ENCODE measurements at places on chromosomes 16 and 17.

- no peak for DNase-seq
Measured at GRCh38 chr16:58201163-58201562, 3.3 kb upstream of the CSNK2A2 start.

- DNase-seq: no peak
Measured at GRCh38 chr16:19185510-19185851, 17.4 kb downstream of the SYT17 start.

GRCh38 chr16:16871196-16871595 is 492.3 kb downstream of the NPIPA7 start:
- DNase-seq: no peak

- DNase-seq: no peak
Measured at GRCh38 chr17:79399610-79400144, 211.2 kb downstream of the RBFOX3 start.

GRCh38 chr16:55433535-55433934 is 45.5 kb upstream of the MMP2 start:
- DNase-seq: no peak

GRCh38 chr16:50688083-50688482 is 5.3 kb upstream of the NOD2 start:
- DNase-seq: no peak

DNA sequence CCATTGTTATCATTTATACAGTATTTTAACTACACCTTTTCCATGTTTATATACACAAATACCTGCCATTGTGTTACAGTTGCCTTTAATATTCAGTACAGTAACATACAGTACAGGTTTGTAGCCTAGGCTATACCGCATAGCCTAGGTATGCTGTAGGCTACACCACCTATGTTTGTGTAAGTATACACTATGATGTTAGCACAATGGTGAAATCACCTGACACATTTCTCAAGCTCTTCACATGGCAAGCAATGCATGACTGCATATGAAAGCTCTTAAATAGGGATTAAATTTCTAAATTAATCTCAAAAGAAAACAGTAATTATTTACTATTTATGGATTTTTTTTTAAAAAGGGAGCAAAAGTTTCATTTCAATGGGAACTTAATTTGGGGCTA is 12.0 kb downstream of the LRRC37B start:
- DNase-seq: no peak

Data from effector CD4-positive, alpha-beta T cell (primary cell).